Retinal pigment epithelial cell (primary cell): ENCODE measurements at places on chromosomes 3 and 15.

DNA sequence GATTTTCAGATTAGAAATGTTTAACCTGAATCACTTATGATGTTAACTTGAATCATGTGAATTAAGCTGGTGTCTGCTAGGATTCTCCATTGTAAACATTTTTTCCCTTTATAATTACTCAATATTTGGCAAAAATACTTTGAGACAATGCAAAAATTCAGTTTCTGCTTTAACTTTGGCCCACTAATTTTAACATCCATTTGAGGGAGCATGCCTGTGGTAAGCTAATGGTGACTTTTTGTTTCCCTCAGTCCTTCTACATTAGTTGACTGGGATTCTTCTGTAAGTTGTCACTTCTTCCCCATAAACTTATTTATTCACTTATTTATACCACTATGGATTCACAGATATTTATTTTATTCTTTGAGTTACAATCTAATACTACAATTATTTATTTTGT lies 59.3 kb downstream of the PIK3R4 start:
- no peak for DNase-seq

DNA sequence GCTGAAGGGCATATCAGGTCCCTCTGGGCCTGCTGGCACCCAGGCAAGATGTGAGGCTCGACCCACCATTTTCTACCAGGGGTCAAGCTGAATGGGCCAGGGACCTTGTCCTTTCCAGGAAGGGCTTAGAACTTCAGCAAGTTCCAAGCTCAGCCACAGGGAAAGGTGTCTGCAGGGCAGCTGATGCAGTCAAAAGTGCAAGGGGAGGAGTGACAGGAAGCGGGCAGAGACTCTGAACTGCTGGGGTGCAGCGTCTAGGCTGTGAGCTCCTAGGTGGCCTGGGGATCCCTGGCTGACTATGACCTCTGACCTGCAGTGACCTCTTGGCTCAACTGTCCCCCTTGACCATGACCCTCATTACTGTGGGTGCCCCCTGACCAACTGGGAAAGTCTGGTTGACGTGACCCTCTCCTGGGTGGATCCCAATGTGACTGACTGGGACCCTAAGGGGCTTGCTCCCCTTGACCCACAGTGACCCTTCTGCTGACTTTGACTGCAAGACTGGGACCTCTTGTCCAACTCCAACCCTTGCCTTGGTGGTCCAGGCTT lies 14.4 kb upstream of the SEC13 start:
- no peak for DNase-seq

DNA sequence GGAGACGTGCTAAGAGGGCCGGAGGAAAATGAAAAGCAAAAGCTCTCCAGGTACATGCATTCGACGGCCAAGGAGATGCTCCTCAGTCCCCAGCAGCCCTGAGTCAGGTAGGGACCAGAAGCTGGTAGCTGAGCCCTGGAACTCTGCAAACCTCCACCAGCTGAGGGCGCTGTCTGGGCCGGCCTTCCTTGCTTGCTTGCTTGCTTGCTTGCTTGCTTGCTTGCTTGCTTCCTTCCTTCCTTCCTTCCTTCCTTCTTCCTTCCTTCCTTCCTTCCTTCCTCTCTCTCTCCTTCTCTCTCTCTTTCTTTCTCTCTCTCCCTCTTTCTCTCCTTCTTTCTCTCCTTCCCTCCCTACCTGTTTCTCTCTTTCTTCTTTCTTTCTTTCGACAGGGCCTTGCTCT lies 94.6 kb upstream of the RASGRF1 start:
- DNase-seq = no peak

GRCh38 chr3:180036671-180037455 lies at the start of gene PEX5L:
TSS of gene PEX5L (minus strand) at chr3:180036937. CDS start at chr3:180036599, 338 bp downstream.
- DNase-seq = no peak

DNA sequence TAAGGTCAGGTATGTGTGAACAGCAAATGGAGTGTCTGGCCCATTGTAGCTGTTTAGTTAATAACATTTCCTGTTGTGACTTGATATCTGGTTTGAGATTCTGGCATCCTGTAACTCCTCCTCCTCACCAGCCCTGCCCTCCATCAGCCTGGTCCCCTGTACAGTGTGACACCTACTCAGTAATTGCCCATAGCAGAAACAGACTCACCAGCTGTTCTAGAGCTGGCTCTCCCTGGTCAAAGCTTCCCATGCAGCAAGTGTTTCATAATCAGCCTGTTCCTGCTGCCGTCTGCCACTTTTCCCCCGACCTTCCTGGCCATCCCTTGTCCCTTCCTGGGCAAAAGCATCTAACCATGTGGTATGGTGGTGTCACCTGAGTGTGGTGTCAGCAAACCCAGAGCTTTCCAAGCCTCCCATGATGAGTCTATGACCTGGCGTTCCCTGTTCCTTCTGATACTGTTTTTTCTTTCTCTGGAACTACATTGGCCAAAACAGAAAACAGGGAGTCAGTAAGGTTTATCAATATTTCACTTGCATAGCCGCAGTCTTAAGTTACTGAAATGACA lies 55.4 kb downstream of the B3GALNT1 start:
- DNase-seq = no peak

- DNase-seq = no peak
Measured at GRCh38 chr15:98927996-98928395, 79.6 kb downstream of the PGPEP1L start.
